ENCODE measurements at places on chromosomes 4 and X.

DNA sequence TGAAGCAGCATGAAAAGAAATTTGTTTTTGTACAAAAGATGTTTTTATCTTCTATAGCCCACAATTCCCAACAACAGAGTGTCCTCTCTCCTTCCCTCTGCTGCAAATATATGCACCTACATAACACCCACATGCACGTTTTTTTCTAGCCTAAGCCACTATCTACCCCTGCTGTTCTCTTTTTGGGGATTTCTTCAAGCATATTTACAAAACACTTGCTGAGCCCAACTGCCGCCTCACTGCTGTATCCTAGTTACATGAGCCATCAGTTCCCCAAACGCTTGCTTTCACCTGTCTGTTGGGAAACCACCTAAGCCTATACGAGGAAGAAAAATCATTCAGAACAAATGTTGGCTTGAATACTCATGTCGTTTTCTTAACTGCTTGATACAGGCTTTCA is 127.2 kb downstream of the CHRNA9 start:
- DNase-seq: no peak

DNA sequence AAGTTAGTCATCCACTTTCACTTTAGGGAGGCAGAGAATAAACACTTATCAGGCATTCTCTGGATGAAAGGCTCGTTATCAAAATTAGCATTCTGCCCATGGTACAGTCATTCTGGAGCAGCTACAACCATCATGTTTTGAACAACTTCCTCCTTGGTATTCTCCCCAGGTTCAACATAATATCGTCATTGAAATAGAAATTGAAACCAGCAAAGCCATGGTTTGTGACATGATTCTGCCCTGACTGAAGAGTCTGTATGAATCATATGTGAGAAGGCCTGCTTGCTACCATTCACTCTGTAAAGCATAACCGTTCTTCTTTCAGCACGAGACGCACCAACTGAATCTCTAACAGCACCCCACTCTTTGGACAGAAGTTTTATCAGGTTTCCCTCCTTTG is 127.5 kb upstream of the RADX start:
- DNase-seq: no peak

- DNase-seq: no peak
Observed at GRCh38 chrX:152992115-152992514, 1.8 kb downstream of the PNMA5 start.

- DNase-seq: no peak
Observed at GRCh38 chr4:174673865-174674264, 151.6 kb upstream of the HPGD start.

GRCh38 chr4:183183906-183184535 is 85.0 kb downstream of the WWC2 start:
- no peak for DNase-seq

GRCh38 chr4:123632693-123633030 is 236.1 kb downstream of the SPRY1 start:
- no peak for DNase-seq

DNA sequence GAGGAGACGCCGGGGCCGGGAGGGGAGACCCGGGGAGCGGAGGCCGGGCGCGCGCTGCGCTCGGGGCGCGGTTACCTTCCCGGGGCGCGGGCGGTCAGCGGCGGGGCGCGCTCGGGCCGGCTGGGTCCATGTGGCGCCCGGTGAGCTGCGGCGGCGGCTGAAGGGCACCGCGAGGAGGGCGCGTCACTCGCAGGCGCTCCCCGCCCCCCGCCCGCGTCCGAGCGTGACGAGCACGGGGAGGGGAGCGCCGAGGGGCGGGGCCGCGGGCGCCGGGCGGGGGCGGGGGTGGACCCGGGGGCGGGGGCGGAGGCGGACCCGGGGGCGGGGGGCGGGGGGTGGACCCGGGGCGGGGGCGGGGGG is at the start of gene CPLX1:
TSS of gene CPLX1 (minus strand) at position 159 of the 360 bp plus-strand sequence. CDS start 1,607 bp downstream, outside the sequence.
- no peak for DNase-seq

- DNase-seq: peak; percentile 9
Observed at GRCh38 chr4:37951461-37952352, 8.5 kb upstream of the PTTG2 start.

- DNase-seq: no peak
Observed at GRCh38 chr4:108166038-108166437, 2.7 kb downstream of the LEF1 start.

Data from hematopoietic multipotent progenitor cell treated with erythropoietin and hydrocortisone succinate and interleukin-3 and kit ligand, for 8 days (in vitro differentiated cells).